Activated CD8-positive, alpha-beta memory T cell treated with anti-CD3 and anti-CD28 coated beads for 24 hours (primary cell): ENCODE measurements at places on chromosomes 7 and 10.
A peak's percentile ranks its signal among the peaks of the same experiment; 100 is the strongest.

DNA sequence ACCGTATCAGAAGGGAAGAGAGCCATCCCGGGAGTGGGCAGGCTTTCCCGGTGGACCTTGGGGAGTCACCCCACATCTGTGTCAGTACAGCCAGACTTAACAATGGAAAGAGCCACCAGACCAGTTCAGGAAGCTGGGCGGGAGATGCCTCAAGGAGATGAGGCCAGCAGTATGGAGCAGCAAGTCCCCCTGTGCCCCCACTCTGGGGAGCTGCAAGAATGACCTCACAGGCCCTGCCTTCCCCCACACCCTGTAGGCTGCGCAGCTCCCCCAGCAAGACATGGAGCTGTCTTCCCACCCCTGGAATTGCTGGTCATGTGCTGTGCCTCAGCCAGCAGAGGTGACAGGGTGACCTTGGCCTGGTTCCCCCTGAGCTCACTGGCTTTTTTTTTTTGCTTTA is 76.8 kb upstream of the INSIG1 start:
- no peak for DNase-seq

- DNase-seq: peak; percentile 85
Observed at GRCh38 chr10:47264797-47265281, 35.2 kb upstream of the GDF10 start.

- DNase-seq: no peak
Observed at GRCh38 chr10:6186894-6187256, 15.9 kb upstream of the PFKFB3 start.

DNA sequence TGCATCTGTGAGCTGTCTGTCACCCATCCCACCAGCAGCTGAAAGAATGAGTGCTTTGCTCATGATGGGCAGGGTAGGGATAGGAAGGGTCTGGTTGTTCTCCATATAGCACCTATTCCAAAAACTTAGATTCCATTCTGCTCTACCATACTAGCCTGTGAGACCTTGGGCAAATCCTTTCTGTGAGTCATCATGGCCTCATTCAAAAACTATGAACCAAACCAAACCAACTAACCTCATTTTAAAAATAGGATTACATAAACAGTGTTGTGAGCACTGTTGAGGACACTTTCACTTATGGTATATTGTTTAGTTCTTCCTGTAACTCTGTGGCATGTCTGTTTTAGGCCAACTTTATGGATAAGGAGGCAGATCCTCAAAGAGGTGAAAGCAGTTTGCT is 30.9 kb upstream of the STEAP4 start:
- no peak for DNase-seq

GRCh38 chr10:22837351-22837750 is 90.5 kb upstream of the ARMC3 start:
- DNase-seq: no peak

DNA sequence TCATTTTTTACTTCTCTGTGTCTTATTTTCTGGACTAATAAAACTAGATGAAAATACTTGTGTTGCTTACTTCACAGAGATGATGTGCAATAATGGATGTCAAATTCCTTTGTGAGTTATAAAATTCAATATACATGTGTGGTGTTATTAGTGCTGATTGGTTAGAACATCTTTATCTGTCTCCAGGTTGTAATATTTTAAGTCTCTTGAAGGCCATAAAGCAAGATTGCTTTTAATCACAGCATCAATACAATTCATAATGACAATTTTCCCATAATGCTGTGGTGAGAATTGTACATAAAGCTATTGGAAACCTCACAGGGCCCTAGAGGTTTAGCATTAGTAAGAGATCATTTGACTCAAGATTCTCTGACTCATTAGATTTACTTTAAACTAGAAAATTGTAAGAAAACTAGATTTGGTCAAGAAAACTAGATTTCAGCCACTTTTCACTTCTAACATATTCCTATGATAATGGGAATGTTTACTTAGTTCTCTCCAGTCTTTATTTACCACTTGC is 963.7 kb downstream of the REEP3 start:
- DNase-seq: no peak

GRCh38 chr10:11515596-11516430 is 95.6 kb downstream of the USP6NL start:
- DNase-seq: no peak

DNA sequence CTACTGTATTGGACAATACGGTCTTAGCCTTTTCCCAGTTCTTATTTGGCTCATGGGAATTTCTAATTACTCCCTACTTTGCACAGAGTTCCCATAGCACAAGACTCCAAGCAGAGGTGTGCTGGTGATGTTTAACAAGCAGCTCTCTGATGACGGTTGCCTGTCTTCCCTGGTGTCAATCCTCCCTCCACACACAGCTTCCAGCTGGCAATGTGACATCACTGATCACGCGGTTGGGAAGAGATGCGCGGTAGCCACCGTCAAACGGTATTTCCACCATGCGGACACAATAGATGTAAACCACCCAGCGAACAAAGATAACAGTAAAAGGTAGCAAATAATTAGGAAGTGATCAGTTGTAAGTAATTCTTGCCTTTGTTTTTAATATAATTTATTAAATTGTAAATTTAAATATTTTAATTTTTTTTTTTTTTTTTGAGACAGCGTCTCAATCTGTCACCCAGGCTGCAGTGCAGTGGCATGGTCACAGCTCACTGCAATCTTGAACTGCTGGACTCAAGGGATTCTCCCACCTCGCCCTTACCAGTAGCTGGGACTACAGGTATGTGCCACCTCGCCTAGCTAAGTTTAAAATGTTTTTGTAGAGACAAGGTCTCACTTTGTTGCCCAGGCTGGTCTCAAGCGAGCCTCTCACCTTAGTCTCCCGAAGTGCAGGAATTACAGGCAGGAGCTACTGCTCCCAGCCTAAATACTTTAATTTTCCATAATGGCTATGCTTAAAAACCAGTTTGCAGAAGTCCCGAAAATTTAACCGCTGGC is 36.3 kb upstream of the IL15RA start:
- no peak for DNase-seq

GRCh38 chr7:2044311-2044882 is 188.3 kb downstream of the MAD1L1 start:
- DNase-seq: no peak

DNA sequence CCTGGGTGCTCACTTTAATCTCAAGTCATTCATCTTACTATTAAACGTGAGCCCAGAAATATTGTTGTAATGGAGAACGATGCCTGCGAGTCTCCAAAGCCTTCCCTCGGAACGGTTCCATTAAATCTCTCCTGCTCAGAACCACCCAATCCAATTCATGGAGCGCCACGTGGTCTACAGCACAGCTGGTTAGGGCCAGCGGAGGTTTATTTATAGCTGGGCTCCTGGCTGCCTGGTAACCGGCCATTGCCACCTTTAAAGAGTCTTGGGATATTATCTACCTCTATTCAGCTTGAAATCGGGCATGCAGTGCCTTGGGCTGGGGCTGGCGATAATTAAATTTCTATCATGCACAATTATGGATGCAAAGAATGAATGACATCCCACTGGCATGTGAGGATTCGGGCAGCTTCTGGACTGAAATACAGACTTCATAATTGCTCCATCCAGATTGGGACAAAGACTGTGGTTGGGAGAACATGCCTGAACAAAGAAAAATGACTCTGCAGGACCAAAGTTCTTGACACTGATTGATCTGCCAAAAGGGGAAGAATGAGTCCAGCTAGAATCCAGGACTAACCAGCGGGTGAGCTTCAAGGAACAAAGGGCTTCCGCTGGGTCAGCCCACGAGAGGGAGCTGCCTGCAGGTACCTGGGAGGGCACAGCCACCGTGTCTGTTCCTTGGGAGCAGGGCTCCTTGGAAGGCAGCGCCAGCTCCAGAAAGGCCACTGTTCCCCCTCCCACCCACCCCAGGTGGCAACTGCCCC is 7.3 kb downstream of the FAM20C start:
- DNase-seq: no peak

DNA sequence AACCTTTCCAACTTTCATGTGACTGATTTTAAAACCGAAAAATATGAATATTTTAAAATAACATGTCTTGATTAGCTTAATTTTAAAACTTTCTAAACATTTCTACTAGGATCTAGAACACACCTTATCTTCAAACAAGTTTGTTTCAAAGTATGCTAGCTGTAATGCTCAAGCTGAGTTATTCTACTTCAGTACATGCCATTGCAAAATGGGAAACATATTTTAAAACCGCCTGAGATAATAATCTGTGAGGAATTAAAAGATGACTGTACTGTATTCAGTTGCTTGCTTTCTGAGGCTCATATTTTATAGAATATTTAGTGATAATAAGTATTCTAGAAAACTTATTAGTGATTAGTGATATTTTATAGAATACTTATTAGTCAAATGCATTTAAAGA is 99.6 kb downstream of the LMBR1 start:
- no peak for DNase-seq

DNA sequence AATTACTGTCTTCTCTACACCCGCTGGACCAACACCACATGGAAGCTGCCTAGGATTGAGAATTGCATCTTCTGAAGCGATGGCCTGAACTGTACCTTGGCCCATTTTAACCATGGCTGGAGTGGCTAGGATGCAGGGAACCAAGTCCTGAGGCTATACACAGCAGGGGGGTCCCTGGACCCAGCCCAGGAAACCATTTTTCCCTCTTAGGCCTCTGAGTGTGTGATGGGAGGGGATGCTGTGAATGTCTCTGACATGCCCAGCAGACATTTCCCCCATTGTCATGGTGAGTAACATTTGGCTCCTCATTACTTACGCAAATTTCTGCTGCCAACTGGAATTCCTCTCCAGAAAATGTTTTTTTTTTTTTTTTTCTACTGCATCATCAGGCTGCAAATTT is 822.7 kb downstream of the PCDH15 start:
- no peak for DNase-seq

DNA sequence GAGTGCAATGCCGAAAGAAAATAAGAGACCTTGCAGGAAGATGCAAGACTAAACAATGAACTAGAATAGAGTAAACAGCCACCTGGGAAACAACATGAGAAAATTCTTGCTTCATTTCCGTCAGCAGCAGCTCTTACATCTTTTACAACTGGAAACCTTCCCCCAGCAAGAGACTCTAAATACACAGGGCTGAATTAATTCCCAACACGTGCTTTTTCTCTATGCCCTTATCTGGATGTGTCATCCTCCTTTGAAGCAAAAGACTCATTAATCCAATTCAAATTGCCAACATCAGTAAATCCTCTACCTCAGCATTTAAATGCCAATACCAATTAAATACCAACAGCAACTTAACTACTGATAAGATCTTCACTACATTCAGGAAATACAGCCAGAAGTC is 99.0 kb upstream of the PDE1C start:
- DNase-seq: no peak

- no peak for DNase-seq
Observed at GRCh38 chr7:103803631-103804030, 185.8 kb downstream of the RELN start.

- peak; percentile 30 for DNase-seq
Observed at GRCh38 chr7:30922596-30922995, 10.9 kb downstream of the AQP1 start.

GRCh38 chr10:57785546-57785945 is 482.1 kb downstream of the IPMK start:
- DNase-seq: no peak

DNA sequence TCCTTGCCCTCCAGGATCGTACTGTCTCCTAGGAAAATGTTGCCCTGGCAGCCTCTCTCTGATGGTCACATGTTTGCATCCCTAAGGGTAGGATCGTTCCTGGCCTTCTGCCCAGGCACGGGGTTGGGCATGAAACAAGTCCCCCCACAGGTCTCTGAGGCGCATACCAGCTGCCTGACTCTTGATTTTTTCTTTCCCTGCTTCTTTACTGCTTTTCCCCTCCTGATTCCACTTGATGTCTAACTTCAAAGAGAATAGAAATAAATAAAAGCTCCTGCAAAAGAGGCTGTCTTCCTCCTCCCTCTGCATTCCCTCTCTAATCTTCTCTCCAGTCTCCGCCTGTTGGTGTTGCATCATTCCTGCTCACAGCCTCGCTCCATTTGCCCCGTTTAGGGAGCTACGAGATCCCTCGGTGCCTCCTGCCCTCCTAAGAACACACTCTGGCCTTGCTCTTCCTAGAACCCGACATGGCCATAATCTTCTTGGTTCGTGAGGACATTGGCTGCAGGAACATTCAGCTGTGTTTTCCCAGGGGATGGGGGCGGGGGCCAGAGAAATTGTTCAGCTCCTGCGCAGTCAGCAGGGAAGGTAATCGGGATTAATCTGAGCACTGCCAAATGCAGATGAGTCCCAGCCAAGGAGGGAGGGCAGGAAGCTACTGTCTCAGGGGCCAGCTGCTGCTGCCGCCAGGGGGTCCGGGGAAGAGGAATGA is 26.0 kb downstream of the LEP start:
- DNase-seq: no peak

GRCh38 chr7:151637781-151638261 is 118.1 kb upstream of the RHEB start:
- DNase-seq: no peak

GRCh38 chr10:34526186-34526585 is 288.9 kb downstream of the PARD3 start:
- DNase-seq: no peak

- DNase-seq: no peak
Observed at GRCh38 chr10:109894516-109894915, 28.8 kb downstream of the XPNPEP1 start.

DNA sequence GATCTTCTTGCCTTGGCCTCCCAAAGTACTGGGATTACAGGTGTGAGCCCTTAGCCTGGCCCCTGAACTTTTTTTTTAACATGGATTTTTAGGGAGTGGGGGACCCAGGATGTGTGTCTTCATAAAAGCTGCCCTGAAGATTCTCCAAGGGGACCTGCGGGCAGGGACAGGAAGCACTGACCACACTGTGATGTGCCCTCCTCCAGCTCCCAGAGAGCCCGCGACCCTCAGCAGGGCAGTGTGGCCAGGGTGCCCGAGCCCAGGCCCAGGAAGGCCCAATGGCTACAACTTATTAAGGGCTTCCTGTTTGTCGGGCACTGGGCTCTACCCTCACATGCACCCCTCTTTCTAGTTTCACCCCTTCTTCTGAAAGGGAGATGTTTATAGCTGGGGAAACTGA is 2.5 kb upstream of the RET start:
- no peak for DNase-seq

GRCh38 chr10:110311357-110311949 is 6.7 kb upstream of the SMNDC1 start:
- no peak for DNase-seq

DNA sequence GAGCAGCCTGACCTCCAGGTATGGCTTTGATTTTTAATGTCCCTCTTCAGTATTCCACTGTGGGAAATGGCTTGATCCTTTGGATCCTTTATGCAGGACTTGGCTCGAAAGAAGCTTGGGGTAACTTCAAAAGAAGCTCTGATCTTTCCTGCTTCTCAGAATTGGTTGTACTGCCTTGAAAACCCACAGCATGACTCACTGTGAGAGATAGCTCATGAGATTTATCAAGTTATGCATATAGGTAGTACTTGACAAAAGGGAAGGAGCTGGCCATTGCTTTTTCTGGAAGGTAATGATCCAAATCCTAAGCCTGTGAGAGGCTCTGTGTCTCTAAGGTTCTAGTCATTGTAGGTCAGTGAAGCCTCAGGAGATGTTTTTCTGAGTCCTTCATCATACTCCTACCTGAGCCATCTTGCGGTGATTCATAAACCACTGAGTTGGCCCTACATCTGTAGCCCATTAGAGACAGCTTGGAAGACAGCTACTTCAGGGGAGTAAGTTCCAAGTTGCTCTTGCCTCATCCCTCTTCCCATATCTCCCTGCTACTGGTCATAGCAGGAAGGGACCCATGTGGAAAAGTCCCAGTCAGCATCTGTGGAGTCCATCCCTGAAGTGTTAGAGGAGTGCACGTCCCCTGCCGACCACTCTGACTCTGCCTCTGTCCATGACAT is 36.7 kb upstream of the NFKB2 start:
- no peak for DNase-seq
